Amniotic epithelial cell (primary cell): ENCODE measurements at places on chromosomes 1 and 21.

- DNase-seq: no peak
Observed at GRCh38 chr1:9858293-9859035, 34.7 kb upstream of the CLSTN1 start.

GRCh38 chr1:69861641-69862040, 293.9 kb downstream of the LRRC7 start:
- DNase-seq: no peak

- no peak for DNase-seq
Observed at GRCh38 chr1:114075546-114076242, 78.0 kb downstream of the SYT6 start.

GRCh38 chr1:186708694-186709097, 28.5 kb upstream of the PTGS2 start:
- peak; percentile 74 for DNase-seq

GRCh38 chr1:12615865-12616708, 1.9 kb downstream of the DHRS3 start:
- peak; percentile 59 for DNase-seq

GRCh38 chr1:61337981-61338848, 255.9 kb downstream of the NFIA start:
- DNase-seq: peak; percentile 69

- DNase-seq: no peak
Observed at GRCh38 chr21:44710294-44710665, 1.1 kb downstream of the TSPEAR start.

- no peak for DNase-seq
Observed at GRCh38 chr21:35099310-35099709, 50.2 kb upstream of the RUNX1 start.

DNA sequence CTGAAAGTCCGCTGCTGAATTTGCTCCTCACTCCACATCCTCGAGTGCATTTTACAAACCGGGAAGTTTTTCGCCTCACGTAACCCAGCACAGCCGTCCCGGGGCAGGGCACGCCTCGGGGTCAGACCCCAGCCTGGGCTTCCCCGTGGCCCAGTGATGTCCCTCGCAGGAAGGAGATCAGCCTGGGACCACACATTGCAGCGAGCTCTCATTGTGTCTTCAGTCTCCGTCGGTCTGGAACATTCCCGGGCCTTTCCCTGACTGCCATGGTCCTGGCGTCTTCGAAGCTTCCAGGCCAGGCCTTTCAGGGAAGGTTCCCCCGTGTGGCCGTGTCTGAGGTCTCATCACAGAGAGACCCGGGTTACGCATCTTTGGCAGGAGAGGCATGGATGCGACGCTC, 43.5 kb downstream of the MORN1 start:
- no peak for DNase-seq

- no peak for DNase-seq
Observed at GRCh38 chr1:64236541-64236954, 33.1 kb downstream of the UBE2U start.

- no peak for DNase-seq
Observed at GRCh38 chr1:88566615-88567387, 117.3 kb upstream of the PKN2 start.

- no peak for DNase-seq
Observed at GRCh38 chr21:45383615-45384201, 21.3 kb upstream of the COL18A1 start.

DNA sequence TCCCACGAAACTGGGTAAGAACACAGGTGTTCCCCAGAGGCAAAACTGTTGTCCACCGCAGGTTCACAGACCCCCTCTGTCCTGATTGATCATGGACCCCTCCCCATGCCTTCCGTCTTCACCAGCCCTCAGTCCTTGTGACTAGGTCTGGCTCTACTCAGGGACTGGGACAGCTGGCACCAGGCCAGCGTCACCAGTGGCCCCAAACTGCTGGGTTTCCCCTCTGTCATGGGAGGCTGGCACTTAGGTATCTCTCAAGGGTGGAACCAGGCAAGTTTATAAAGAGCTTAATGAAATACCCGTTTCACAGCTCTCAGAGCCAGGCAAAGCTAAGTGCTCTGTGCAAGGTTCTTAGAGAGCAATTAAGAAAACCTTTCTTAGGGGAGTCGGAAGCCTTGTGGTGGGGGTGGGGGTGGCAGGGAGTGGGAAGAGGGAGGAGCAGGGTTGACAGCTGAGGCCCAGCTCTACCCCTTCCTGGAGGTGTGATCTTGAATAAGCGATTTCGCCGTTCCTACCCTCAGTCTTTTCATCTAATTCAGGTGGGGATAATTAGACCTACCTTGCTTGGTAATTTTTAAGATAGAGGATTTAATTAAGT, 35.0 kb upstream of the IFNLR1 start:
- no peak for DNase-seq

DNA sequence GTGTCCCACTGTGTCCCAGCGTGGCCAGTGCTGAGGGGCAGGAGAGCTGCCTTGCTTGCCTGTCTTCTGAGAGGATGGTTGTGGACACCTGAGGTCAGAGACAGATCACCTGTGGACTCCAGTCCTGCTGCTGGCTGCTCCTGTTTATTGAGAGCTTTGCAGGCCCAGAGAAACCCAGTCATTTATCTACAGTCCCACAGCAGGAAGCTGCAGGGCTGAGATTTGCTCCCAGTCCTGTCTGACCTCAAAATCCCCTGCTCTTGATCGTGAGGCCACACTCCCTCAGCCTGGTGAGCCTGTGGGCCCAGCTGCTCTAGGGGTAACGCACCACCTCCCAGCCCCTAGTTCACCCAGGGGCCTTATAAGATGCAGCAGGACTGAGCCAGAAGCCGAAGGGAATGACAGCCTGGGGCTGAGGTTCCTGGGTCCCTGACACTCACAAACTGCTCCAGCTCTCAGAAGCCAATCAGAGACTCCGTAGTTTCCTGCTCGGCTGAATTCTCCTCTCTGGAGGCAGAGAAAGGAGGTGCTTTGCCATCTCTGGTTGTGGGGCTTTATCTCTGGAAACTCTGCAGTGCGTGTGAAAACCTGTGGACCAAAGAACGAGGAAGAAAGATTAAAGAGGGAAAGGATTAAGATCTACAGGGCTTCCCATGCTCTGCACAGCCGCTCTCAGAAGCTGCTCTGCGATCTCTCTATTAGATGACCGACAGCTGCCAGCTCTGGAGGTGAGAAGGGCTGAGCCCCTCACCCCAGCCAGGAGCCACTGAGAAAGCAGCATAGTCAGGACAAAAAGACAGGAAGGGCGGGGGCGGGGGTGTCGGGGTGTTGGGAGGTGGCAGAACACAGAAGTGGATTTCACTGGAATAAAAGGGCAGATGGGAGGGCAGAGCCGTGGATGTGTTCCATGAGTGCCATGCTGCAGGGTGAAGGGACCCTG, 39.1 kb downstream of the UBIAD1 start:
- no peak for DNase-seq

DNA sequence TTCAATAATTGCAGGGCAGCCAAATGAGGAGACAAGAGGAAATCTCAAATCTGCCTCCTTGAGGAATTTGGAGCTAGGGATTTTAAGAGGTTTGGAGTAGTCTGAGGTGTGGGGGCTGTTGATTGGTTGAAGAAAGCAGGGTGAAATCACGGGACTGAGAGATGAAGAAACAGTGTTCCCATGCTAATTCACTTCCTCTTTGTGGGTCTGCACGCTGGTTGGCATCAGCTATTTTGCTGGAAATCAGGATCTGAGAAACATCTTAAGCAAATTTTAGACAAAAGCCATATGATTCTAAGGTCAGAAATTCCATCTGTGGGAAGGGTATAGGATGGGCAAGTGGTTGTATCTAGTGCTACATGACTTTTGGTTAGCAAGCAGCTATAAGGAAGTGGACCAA, 107.1 kb upstream of the PAXBP1 start:
- no peak for DNase-seq

DNA sequence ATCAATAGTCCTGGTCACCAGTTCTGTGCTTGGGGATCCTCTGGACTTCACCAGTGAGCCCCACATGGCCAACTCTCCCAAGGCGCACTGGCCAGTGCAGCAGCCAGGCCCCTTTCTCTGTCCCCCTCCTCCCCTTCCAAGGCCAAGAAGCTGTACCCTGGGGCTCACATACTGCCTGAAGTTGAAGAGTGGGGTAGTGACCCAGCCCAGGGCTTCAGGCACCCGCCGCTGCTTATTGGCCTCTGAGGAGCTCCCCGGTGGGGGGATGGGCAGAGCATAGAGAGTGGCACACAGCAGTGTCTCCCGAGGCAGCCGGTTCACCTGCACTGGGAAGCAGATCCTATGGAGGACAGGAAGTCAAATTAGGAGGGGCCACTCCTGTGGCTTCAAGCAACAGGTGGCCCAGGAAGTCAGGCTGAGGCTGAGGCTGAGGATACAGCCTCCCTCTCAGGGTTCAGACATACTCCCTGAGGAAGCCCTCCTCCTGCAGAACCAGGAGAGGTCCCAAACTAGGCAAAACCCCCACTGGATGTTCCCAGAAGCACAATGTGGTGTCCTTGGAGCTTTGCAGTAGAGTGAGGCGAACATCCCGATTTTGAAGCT, 38.2 kb upstream of the PPP1R15B start:
- no peak for DNase-seq

DNA sequence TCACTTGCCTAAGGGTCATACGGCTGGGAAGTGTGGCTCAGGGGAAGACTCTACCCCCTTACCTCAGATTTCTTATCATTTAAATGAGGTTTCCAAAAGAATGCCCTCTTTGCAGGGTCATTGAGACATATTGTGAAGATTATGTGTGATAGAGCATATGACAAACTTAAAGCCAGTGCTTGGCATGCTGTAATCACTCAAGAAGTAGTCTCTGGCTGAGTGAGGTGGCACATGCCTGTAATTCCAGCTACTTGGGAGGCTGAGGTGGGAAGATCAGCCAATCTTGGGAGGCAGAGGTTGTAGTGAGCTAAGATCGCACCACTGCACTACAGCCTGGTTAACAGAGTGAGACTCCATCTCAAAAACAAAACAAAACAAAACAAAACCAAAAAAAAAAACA, 7.5 kb upstream of the LDLRAD2 start:
- peak; percentile 34 for DNase-seq

DNA sequence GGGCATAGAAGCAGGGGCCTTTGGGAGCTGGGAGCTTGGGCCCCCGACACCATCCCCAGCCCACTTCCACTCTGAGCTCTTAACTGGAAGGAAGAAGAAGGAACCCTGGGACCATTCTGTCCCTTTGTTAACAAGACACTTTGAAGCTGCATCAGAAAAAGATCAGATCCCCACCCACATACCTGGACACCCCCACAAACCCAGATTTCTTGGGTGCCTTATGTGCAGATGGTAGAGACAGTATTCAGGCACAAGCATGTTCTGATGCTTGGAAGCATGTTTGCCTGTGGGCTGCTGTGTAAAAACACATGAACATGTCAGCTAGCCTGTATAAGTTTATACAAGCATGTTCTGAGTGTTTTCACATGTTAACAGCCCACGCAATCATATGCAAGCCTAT, 3.7 kb downstream of the DLGAP3 start:
- DNase-seq: no peak

DNA sequence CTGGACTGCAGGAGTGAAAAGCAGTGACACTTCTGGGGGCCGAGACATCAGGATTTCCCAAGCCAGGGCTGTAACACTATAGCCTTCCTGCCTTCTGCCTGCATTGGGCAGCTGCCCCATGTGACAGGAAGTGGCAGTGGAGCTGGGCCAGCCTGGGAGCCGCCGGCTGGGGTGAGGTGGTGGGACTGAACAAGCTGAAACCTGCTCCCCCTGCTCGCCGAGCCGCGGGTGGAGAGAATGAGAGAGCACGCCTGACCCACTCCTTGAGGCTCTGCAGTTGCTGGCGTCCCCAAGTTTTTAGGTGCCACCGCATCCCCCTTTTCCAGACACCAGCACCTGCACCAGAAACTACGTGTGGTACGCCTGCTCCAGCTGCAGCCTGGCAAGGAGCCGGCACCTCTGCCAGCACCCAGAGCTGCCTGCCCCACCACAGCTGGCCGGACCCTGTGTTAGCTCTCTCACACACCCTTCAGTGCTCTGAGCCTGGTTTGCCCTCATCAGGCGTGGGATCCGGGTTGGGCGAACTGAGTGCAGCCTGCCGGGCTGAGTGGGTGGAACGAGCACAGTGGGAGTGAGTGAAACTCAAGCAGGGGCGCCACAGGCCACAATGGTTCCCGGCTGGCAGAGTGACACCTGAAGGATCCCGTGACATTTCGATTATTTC, 119.4 kb downstream of the AKT3 start:
- DNase-seq: no peak

- peak; percentile 80 for DNase-seq
Observed at GRCh38 chr1:155063550-155064110, at the start of gene EFNA4. Gene EFNA4 (plus strand): TSS chr1:155063740. CDS start chr1:155063824, 84 bp downstream.
